Cortex of kidney (tissue), 1 donor: ENCODE measurements at places on chromosomes 3 and 15.

DNA sequence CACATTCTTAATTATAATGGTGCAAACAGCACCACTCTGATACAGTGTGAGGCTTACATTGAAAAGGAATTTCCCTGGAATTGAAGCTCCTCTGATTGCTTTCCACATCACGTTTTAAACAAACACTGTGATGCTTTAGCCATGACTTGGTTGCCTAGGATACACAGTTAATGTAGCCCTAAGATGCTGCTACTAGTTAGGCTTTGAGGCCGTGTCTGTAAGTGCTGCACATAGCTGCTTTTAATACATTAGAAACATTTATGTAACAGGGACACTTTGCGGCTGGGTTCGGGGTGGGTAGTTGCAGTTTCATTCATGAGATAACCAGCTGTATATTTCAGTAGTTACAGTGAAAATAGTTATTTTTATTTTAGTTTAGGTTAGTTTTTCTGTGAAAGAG lies 334.7 kb downstream of the NLGN1 start:
- DNase-seq: no peak

DNA sequence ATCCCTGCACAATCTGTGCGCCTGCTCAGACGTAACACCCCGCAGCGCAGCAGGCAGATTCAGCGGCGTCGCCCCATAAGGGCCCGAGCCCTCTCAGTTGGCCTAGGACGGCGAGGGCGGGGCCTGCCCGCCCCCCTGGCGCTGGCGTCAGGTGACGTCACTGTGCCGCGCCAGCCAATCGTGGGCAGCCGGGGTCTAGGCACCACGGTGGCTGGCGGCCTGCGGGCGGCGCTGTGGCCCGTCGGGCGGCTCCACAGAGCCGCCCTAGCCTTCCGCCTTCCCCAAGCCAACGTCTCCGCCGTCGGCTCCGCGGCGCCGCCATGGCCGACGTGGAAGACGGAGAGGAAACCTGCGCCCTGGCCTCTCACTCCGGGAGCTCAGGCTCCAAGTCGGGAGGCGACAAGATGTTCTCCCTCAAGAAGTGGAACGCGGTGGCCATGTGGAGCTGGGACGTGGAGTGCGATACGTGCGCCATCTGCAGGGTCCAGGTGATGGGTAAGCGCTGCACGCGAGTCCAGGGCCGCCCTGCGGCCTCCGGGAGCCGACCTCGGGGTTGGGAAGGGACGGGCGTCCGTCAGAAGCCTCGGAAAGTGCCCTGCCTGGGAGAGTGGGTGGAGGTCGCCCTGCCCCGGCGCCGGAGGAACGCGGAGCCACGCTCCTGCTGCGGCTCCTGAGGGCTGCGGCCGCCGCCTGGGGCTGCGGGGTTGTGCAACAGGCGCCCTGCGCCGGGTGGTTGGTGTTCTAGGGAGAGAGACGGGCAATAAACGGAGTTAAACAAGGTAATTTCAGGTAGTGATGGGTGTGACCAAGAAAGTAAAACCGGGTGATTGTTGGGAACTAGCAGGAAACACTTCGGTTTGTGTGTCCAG lies at the start of gene RNF7:
Gene RNF7, plus strand, starts transcription at position 277 of the 869 bp plus-strand sequence. Its CDS starts 44 bp downstream, at position 321.
- peak; percentile 61 for DNase-seq

DNA sequence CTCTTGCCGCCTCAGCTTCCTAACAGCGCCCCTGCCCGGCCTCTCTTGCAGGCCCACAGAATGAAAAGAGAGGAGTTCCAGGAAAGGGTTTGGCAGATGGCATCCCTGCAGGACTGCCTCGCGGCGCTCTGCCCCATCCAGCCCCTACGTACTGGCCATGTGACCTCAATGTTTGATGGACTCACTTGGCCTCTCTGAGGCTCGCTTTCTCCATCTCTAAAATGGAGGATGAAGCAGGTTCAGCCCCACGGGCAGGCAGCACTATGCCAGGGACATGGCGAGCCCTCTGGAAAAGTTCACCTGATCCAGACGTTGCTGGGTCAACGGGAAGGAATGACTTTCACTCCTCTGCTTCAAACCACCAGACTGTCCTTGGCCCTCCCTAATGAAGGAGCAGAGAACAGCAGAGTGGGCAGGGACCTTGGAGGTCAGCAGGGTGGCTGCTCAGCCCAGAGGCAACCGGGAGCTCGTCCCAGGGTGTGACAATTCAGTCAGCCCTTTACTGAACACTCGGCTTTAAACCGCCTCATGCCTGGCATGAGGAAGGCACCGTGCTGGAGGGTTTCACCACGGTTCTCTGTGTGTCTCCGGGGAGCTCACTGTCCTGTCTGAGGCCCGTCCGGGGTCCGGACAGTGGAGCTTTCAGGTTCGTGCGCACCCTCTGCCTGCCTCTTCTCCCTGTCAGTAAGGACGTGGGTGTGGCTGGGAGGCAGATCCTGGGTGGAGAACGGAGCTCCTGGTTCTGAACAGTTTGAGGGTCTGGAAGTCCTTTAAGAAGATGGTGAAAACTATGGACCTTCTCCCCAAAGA lies 101.3 kb downstream of the LINGO1 start:
- DNase-seq: no peak

GRCh38 chr15:42037656-42038055 lies 16.8 kb upstream of the PLA2G4E start:
- DNase-seq: no peak

DNA sequence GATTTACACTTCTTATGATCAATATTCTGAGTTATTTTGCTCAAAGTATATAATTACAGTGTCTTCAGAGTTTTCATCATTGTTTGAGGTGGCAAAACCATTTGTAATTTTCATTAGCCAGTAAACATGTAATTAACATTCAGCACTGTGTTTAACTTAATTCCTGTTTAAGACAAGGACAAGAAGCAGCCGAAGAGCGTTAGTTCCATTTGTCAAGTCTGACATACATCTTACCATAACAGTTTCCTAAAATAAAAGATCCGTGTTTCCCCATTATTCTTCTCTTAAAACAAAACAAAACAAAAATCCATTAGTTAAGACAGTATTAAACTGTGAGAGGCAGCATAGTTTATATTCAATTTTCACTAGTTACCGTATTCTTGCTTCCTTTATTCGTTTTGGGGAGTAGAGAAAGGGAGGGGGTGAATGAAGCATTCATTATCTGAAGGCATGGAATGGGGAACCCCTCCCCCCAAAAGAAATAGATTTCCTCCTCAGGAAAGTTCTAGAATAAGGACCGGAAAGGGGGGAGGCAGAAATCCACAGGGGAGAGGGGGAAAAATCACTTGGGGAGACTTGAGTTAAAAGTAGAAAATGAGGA lies 5.5 kb upstream of the NR2F2 start:
- no peak for DNase-seq

GRCh38 chr3:182375916-182376315 lies 417.4 kb upstream of the ATP11B start:
- DNase-seq: no peak

- DNase-seq: no peak
These were observed 36.7 kb downstream of the GHSR start for GRCh38 chr3:172411478-172411947.

- DNase-seq: no peak
These were observed 82.4 kb upstream of the HERC1 start for GRCh38 chr15:63915873-63916771.

DNA sequence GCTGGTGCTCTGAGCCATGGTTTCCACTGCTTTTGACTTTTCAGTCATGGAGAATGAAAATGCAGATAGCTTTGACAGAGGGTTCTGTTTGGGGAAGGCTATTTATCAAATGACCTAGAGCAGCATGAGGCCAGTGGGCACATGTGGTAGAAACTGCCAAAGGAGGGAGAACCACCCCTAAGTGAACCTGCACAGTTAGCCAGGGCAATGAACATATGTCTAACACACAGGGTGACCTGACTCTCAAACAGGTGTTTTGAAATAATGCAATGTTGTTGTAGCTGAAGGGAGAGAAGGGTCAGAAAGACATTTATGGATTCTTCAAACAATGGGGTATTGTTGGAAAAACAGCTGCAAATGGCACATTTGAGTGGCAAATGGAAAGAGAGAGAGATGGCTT lies 174.4 kb upstream of the FAM3D start:
- DNase-seq: no peak

DNA sequence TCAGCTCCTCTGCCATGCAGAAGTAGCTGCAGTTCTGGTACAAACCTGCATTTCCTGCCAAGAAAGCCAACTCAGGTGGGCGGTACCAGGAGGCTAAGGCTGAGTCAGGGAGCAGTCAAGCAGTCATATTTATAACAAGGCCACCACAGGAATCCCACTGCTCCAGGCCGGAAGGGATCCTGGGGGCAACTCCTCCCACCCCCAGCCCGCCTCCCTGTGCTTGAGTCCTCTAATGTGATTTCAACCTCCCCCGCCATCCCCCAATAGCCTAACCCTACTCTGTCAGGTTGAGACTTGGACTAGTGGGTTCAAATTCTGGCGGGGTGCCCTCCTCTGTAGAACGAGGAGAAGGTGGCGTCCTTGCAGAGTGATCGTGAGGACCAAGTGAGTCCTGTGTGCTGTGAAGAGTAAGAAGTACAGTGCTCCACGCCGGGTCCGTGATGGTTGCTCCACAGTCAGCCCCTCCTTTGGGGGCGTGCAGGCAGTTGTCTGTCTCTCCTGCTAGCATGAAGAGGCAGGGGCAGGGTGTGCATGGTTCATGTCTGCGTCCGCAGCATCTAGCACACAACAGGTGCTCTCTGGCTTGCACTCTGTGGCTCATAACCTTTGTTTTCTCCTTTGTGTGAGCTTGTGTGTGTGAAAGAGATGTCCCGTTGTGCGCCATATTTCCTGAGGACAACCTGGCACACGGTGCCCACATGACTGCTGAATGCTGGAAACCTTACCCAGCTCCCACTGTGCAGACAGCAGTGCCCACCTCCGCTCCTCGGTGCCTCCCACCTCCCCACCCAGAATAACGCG lies 78.3 kb downstream of the SMAD6 start:
- no peak for DNase-seq

DNA sequence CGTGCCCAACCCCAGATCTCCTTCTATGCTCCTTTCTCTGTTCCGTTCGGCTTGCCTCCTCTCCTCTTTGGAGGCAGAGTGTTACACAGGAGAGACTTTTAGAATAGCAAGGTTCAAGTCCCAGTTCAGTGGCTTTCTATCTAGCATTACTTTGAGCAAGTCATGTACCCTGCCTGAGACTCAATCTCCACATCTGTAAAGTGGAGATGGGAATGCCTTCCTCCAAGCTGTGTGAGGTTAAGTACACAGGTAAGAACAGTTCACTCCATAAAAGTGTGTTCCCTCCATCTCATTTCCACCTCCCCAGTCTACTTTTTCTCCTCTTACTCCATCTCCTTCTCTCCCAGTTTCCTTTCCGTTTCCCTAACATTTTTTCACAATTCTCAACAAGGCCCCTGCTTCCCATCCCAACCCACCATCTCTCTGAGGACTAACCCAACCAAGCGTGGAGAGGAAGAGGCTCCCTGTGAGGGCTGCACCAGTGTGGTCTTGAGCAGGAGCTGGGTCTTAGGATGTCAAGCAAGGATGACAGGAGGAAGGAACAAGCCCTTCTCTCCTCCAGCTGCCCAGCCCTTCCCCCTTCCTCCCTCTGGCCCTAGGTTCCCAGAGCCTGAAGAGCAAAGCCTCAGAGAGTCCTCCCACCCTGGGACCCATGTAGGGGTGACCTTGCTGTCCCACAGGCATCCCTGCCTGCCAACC lies 6.4 kb downstream of the ATP8B4 start:
- no peak for DNase-seq

DNA sequence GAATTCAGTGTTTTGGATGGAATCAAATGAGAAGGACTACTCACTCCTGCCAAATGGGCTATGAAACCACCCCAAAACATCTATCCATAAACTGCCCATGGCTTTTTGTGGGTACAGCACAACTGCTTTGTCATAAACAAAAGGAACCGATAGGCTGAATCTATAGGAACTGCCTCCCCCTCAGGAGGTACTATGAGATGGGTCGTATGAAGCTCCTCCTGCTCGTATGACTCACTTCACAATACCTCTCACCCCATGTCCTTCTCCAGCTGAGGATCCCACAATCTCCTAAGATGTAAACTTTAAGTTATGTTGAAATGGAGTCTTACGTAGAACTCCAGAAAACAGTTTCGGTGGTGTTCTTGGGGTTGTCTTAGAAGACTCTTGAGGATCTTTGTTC lies 129.9 kb upstream of the SAMMSON start:
- DNase-seq: no peak

DNA sequence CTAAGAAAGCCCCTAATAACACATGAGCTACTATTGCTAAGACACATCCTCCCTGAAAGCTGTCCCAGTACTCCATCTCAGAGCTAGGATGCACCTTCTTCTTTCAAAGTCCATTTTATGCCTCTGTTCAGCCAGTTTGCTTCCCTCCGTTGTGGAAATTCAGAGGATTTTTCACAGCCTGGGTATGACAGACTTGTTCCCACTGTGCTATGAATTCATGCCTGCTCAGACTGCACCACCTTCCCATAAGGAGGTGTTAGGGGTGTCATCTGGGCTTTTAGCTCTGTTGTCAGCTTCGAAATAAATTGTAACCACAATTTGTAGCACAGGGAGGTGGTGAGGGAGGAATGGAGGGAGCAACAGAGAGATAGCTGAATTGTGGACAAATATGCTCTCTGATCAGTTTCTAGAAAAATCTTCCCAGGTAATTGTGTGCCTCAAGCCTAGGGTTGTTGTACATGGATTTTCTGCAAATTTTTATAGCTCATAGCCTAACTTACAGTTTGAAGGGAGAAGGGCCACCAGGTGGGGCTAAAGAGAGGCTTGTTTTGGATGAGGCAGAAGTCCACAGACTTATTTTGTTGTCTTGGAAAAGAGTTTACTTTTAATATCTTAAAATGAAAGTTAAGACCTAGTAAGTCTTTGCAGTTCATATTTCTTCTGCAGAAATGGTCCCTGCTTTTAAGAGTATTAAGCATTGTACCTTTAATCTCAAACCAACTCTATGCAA lies 462.0 kb downstream of the PDCD6IP start:
- DNase-seq: no peak

- DNase-seq: no peak
These were observed 557 bp downstream of the ELL3 start for GRCh38 chr15:43776101-43776717.

- DNase-seq: no peak
These were observed 140.4 kb upstream of the TP63 start for GRCh38 chr3:189490749-189491148.

- DNase-seq: no peak
These were observed 40.3 kb downstream of the MINAR1 start for GRCh38 chr15:79472446-79472845.

- DNase-seq: no peak
These were observed 1.6 kb downstream of the SKOR1 start for GRCh38 chr15:67826717-67827561.

- no peak for DNase-seq
These were observed 580.3 kb downstream of the MECOM start for GRCh38 chr3:169083163-169083562.

DNA sequence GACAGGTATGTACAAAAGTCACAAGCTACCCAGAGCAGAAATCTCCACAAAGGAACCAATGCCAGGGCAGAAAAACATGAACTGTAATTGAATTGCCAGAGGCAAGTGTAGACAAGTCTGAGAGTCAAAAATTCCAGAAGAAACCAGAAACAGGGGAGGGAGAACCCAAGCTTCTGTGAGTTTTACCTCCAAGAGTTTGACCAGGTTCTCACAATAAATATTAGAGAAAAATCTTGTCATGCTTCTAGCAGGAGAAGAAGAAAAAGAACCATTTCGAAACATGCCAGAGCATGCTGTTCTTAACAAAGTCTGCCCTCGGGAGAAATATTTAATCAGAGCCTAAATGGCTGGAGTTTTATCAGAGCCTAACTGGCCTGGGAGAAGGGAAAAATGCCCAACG lies 32.5 kb upstream of the AP3B2 start:
- no peak for DNase-seq

GRCh38 chr3:133262333-133262732 lies 137.5 kb upstream of the BFSP2 start:
- no peak for DNase-seq

GRCh38 chr3:58801541-58801940 lies 135.0 kb upstream of the FAM3D start:
- no peak for DNase-seq

GRCh38 chr3:111980716-111981456 lies 2.1 kb downstream of the ABHD10 start:
- DNase-seq: no peak
